ENCODE measurements at places on chromosomes 5 and 9.

GRCh38 chr5:36691226-36691625 is 84.8 kb downstream of the SLC1A3 start:
- no peak for DNase-seq

GRCh38 chr9:127767410-127767809 is 11.1 kb downstream of the SH2D3C start:
- no peak for DNase-seq

DNA sequence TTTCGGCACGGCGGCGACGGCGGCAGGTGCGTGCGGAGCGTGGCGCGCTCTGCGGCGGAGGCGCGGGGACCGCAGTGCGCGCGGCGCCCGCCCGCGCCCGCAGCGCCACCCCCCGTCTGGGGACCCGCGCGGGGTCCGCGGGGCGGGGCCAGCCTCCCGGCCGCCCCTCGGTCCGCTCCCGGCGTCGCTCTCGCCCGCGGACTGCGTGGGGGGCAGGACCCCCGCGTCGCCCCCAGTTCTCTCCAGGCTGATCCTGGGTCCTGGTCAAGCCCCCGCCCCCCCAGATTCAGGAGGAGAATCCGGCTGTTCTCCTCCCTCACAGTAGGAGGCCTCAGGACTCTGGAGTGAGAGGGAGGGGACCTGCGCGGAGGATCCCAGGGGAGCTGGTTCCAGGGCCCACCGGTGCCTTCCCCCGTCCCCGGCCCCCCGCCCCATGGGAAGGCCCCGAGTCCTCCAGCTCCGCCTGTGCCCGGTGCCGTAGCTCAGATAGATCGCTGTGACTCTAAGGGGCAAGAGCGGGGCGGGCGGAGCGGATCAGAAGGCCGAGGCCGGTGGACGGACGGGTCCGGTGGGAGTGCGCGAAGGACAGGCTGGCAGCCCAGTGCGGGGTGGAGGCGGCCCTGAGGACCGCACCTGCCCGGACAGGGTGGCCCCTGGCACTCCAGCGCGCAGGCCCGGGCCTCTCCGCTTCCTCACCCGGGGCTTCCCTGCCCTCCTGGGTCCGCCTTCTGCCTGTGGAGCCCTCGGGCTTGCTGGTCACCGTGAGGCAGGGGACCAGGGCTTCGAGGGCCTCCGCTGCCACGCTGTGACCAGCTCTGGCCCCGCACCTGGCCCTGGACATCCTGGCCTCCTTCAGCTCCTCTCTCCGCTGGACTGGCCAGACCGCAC is at the start of gene RNF208:
Gene RNF208 (minus strand): TSS at position 51 of the 888 bp plus-strand sequence. CDS start 1,028 bp downstream, outside the sequence.
- no peak for DNase-seq

GRCh38 chr5:99379187-99379586 is 450.4 kb upstream of the CHD1 start:
- DNase-seq = no peak

- DNase-seq = no peak
Observed at GRCh38 chr9:18688581-18689565, 214.9 kb downstream of the ADAMTSL1 start.

GRCh38 chr9:69494208-69494607 is 169.2 kb downstream of the ENTREP1 start:
- DNase-seq = no peak

All from stimulated activated CD8-positive, alpha-beta memory T cell treated with anti-CD3 and anti-CD28 coated beads, Interleukin-15, amount 100 ng/mL, for 48 hours (primary cell).